ENCODE measurements at places on chromosomes 6 and 20.

GRCh38 chr6:149284904-149285303 is 32.6 kb upstream of the TAB2 start:
- DNase-seq, result no peak

DNA sequence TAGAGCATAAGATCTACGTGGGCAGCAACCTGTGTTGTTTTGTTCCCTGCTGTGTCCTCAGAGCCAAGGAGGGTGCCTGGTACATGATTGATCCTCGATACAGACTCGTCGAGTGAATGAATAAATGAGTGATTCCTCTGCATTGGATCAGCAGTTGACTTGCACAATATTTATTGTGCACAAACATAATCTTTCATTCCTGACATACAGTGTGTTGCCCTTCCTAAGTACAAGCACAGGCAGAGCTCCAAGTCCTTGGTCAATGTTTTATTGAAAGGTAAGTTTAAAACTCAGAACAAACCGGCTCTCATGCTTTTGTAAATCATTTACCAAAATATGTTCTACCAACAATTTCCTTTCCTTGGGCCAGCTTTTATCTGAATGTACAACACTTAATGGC is 57.4 kb downstream of the STMND1 start:
- no peak for DNase-seq

DNA sequence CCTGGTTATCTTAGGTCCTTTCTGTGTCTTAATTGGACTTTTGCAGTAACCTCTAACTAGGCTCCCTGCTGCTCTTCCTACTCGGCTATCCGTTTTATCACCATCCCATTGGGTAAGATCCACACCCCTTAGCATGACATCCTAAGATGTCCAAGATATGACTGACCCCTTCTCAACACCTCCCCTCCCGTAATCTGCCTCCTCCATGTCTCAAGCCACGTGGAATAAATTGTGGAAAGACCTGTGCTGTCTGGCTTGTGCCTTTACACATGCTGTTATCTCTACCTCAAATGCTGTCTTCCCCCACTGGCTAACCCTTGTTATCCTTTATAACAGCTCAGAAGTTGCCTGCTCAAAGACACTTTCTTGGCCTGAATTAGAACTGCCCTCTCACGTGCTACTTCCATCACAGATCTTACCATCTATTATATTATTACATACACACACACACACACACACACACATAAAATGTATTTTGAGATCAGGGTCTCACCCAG is 26.5 kb downstream of the EIF2S2 start:
- no peak for DNase-seq

DNA sequence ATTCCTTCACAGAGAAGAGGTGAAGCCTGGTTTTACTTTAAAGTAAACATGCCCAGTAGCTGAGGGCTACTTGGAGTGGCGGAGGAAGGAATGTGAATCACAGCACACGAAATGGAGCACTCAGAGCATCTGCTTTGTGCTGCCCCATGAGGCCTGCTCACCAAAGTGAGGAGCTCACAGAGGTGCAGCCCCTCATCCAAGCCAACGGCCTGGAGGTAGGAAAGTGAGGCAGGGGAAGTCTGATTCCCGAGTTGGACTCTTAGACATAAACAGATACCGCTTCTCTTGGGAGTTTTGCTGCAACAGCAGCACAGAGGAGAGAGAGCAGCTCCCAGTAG is 3.6 kb downstream of the YTHDF1 start:
- DNase-seq, result no peak

DNA sequence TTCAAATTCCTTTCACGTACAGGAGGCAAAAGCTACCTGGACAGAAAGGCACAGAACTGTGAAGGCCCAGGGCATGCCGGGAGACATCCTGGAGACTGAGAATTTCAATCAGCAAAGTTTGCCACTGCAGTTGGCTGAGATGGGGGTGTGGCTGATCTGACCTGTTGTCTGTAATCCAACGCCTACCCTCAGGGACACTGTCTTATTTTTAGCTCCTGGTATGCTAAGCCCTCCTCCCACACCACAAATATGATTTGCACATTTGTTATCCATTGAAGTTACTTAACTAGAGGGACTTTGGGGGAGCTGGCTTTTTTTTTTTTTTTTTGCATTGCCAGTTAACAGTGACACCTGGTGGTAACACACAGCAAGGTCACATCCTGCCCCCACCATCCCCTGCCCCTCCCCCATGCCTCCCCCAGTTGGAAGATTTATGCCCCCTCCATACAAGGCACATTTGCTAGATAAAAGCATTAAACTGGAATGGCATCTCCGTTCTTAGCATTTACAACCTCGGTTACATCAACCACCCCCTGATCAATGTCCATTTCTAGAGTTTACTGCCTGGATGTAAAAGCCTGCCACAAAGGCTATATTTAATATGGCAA is 40.4 kb downstream of the TTI1 start:
- DNase-seq, result no peak

DNA sequence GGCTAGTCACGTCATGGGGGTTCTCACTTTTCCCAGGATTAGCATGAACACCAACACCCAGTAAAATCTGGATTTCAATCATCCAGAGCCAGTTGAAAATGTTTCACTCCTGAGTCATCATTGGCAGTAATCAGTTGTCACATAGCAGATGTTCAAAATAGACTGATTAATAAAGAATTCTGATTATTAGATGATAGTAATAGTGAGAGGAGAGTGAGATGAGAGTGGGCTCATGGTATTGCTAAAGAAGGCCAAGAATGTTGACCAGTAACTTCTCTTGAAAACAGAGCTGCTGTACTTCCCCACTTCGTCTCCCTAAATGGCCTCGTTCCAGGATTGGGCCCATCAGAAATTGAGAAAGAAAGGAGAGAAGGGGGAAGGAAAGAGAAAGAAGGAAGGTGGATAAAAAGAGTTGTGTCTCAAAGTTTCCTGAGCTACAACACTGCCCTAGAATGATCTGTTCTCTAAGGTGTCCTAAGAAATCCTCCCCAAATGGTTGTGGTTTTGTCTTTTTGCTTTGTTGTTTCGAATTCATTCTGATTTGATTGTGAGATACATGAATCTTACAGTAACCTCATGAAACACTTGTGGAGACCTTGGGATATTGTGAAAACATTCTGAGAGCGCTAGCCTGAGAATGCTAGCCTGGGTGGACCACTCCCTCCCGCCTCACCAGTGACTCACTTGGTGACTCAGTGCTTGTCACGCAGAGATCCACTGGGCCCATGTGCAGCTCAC is 502.2 kb upstream of the JARID2 start:
- peak; percentile 69 for DNase-seq
